ENCODE measurements at places on chromosomes 4 and X.
A peak's percentile ranks its signal among the peaks of the same experiment; 100 is the strongest.

DNA sequence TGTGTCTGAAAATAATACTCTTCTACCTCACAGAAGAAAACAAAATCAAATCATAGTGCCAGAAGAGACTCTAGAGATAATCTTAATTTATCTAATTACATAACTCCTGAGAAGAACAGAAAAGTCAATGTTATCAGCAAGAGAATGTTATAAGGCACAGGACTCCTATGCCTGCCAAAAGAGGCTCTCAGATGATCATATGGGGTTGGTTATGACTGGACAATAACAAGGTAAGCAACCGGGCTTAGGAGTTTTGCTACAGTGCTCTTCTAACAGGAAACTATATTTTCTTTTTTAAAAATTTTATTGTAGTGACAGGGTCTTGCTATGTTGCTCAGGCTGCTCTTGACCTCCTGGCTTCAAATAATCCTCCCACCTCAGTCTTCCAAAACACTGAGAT, 3.5 kb upstream of the C4orf17 start:
- DNase-seq, result no peak

GRCh38 chr4:33477715-33478114, 2757.5 kb downstream of the PCDH7 start:
- DNase-seq, result no peak

DNA sequence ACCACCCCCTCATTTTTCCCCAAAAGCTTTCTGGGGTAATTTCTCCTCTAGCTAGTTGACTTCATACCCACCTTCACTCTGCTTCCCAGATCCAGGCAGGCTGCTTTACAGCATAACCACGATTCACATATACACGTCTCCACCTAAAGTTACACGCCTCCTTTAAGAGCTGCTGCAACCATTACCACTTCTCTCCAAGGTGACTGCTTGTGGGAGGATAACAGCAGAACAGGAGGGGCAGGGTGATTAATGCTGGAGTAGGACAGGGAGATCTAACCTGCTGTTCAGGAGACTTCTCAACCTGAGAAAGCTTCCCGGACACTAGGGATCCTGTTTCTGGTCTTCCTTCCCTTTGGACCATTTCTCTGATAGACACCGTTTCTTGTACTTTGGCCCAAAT, 77.4 kb downstream of the MGST2 start:
- DNase-seq, result no peak

DNA sequence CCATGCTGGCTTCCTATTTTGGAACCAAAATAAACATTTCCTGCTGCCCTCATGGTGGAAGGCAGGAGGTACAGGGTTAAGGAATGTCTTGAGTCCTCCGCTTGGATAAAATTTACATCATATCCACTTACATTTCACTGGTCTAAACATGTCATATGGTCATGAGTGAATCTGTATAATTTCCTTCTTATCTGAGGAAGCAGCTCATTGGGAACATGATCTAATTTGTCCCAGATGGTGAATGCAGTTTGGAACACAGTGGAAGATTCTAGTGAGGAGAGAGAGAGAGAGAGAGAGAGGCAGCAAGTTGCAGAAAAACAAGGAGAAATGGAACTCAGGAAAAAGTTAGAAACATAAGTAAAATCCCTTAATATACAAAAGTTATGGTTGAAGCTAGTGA, 46.8 kb downstream of the MXRA5 start:
- no peak for DNase-seq

- DNase-seq, result no peak
These were observed 400.7 kb downstream of the DCAF12L2 start for GRCh38 chrX:125765347-125765746.

DNA sequence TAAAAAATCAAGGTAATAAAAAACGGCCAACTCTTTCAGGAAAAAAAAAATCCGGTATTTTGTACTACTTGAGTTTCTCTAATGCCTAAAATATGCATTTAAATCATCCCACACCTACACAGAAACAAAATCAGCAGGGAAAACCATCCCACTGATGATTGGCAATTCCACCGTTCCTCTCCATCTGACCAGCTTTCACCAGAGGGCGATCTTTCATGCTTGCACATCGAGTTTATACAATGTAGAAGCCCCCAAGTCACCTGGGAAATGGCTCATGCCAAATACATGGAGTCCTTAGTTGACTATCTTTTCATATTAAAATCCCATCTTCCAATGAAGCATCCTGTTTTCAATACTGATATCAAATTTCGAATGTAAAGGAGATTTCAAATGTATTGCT, 69.2 kb downstream of the PTCHD1 start:
- DNase-seq, result peak; percentile 18

DNA sequence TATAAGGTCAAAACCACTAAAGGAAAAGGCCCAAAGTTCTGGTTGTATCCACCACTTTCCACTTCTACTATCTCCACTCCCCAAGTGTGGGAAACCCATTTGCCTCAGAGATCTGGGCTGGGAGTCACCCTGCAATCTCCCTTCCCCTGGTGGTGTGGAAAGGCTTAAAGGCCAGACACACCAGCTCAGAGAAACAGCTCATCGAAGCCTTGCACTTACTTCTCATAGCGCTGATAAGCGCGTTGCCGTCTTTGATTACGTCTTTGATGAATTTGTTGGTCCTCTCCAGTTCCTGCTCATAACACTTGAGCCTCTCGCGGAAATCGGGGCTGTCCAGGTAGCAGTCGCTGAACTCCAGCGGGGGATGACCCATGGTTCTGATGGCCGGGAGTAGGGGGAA, 647 bp downstream of the OPHN1 start:
- no peak for DNase-seq

DNA sequence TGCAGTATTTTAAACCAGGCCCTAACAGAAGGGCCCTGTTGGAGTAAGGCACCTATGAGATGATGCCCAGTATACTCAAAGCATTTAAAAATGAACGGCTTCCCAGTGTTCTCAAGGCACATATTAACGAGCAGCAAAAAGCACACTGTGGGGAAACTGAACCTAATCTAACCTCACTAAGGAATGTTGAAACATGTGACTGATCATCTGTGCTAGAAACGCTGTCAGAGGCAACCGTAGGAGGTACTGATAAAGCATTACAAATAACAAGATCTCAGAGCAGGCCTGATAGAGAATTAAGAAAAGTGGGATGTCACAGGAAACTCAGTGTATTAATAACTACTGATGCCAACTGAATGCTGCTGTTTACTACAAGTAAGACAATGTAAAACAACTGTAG, 24.0 kb downstream of the ASB9 start:
- DNase-seq, result no peak

DNA sequence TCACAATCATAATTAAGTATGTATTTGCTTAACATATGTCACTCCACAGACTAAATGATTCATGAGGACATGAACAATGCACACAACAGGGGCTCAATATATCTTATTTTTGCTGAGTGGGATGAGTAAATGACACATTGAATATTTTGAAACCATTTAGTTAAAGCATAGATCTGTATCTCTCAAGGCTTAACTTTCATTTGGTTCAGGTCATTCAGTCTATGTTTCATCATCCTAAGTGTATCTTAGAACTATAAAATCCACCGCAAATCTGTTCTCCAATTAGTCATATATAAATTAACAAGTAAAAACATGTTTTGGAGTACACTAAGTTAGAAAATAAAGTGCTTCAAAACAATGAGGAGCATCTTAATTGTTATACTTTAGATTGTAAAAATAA, 45.8 kb downstream of the AREG start:
- no peak for DNase-seq

DNA sequence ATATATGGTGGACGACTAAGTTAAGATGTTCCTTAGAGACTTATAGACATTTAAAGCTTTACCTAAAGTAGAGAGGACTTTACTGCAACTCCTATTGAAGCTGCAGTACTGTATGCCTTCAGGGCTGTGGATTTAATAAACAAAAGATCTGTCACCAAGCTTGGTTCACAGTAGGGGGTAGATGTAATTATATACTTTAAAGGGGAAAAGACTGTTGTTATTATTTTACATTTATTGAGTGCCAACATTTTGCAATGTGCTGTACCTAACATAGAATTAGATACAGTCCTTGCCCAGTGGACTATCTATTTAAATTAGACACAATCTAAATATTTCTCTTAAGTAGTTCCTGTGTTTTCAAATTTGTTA, 67.2 kb downstream of the SLIT2 start:
- DNase-seq, result no peak

GRCh38 chrX:2705046-2705832, 14.1 kb downstream of the CD99 start:
- DNase-seq, result no peak

- DNase-seq, result no peak
These were observed 101.9 kb upstream of the SLITRK2 start for GRCh38 chrX:145715641-145716138.

- DNase-seq, result no peak
These were observed 30.4 kb upstream of the LAMP2 start for GRCh38 chrX:120499301-120500072.

DNA sequence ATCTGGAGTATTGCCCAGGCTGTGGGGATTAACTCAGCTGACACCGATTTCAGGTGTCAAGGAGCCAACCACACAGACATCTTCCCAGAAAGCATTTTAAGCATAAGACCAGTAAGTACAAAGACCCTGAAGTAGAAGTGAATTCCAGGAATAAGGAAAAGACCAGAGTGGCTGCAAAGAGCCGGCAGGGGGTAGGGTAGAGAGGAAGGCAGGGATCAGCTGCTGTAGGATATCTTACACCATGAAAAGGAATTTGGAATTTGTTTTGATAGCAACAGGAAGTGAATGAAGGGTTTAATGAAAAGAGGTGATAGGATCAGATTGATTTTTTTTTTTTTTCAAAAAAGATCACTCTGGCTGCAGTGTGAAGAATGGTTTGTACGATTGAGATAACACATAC, 113.6 kb upstream of the PPARGC1A start:
- DNase-seq, result peak; percentile 26

GRCh38 chrX:31384471-31384870, 312.6 kb upstream of the FTHL17 start:
- no peak for DNase-seq

GRCh38 chrX:132609362-132609848, 120.6 kb upstream of the MBNL3 start:
- DNase-seq, result no peak

GRCh38 chr4:95701500-95702170, 138.3 kb upstream of the PDHA2 start:
- DNase-seq, result no peak

- no peak for DNase-seq
These were observed 184.1 kb upstream of the LNX1 start for GRCh38 chr4:53775381-53775780.

- no peak for DNase-seq
These were observed 5.3 kb downstream of the PDE6B start for GRCh38 chr4:630656-631055.

DNA sequence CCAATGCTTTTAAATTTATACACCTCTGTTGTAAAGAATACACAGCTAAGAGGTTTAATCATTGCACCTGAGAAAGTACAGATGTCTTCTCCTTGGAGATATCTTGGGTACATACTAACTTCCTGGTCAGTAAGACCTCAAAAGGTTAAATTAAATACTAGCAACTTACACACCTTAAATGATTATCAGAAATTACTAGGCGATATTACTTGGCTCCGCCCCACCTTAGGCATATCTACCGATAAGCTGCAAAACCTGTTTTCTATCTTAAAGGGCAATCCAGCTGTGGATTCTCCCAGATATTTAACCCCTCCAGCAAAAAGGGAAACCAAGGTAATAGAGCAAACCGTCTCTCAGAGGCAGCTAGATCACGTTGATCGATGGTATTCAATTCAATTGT, 819.4 kb downstream of the FAM133A start:
- DNase-seq, result no peak

GRCh38 chrX:22043872-22044271, 11.7 kb downstream of the PHEX start:
- DNase-seq, result no peak

GRCh38 chr4:145939441-145939750, 773 bp upstream of the ZNF827 start:
- no peak for DNase-seq

- no peak for DNase-seq
These were observed 32.8 kb upstream of the EIF4E start for GRCh38 chr4:98961770-98962169.

DNA sequence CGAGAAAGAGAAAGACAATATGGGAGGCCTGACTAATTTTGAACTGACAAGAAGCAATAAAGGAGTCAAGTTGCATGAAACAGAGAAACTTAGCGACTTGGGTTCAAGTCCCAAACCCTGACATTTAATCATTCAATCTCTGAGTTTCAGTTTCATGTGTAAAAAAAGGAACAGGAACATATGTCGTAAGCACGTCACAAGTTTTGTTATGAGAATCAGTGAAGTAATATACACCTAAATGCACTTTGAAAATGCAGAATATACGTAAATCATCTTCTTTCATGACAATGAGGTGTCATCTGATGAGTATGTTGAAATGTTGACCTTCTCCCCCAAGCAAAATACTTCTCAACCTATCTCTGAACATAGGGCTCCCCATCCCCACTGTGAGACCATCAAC, 10.4 kb downstream of the ACOT9 start:
- DNase-seq, result no peak

DNA sequence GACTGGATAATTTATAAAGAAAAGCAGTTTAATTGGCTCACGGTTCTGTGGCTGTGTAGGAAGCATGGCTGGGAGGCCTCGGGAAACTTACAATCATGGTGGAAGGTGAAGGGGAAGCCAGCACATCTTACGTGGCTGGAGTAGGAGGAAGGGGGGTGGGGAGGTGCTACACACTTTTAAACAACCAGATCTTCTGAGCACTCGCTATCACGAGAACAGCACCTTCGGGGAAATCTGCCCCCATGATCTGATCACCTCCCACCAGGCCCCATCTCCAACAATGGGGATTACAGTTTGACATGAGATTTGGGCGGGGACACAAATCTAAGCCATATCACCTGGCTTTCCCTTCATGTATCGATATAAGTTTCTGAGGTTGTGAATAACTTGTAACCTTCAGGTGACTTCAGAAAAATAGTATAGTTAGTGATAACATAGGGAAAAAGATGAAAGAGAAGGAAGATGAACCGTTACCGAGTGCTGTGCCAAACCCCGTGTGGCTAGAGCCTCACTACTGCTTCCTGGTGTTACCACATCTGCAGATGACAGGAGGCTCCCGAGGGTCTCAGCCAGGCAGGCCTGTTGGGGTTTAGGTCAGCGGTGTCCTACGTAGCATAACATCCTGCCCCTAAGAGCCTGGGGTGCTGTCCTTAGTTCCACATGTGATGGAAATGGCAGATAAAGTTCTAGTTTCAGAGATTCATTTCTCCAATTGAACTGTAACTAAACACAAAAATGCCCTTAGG, 103.5 kb downstream of the TNIP2 start:
- no peak for DNase-seq

- no peak for DNase-seq
These were observed 218.9 kb downstream of the PABPC4L start for GRCh38 chr4:133982533-133983224.

- DNase-seq, result no peak
These were observed 38.3 kb downstream of the MGARP start for GRCh38 chr4:139241784-139242151.

- no peak for DNase-seq
These were observed 69.1 kb upstream of the PUDP start for GRCh38 chrX:7216981-7217587.

- DNase-seq, result no peak
These were observed 133.6 kb upstream of the CPEB2 start for GRCh38 chr4:14868426-14869395.

- peak; percentile 6 for DNase-seq
These were observed 109.4 kb upstream of the MAP3K15 start for GRCh38 chrX:19624739-19625138.
